ENCODE measurements at places on chromosomes 3 and 15.

- peak; percentile 49 for DNase-seq
Measured at GRCh38 chr3:57927916-57928315, 80.3 kb upstream of the FLNB start.

- peak; percentile 99 for DNase-seq
Measured at GRCh38 chr3:129596194-129597086, 10.0 kb downstream of the PLXND1 start.

DNA sequence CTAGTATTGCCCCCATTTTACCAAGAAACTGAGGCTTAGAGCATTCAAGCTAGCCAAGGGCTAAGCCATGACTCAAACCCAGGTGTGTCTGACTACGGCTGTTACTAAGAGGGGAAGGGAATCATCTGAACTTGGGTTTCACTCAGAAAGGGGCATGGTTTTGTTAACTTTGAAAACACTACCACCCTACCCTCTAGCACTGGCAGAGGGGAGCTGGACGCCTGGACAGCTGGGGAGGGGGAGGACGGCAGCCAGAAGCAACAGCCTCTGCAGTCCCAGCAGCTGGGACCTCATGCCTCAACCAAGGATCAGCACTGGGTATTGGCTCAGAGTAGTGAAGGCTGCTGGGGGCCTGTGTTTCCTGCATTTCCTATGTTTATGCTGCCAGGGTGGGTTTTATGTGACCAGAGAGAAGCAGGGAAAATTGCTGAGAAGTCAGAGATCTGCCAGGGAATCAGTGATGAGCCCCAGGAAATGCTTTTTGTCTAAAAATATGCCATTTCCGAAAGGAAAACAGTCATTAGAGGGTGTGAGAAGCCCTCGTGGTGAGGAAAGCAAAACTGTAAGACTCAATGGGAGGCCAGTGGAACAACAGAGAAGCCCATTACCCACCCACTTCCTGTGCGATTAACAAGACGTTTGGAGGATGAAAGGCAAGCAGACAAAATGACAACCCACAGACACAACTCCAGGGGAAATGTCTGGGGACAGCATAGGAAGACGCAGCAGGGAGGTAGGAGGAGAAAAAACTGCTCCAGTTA is 41.2 kb downstream of the LIPC start:
- DNase-seq = peak; percentile 56

DNA sequence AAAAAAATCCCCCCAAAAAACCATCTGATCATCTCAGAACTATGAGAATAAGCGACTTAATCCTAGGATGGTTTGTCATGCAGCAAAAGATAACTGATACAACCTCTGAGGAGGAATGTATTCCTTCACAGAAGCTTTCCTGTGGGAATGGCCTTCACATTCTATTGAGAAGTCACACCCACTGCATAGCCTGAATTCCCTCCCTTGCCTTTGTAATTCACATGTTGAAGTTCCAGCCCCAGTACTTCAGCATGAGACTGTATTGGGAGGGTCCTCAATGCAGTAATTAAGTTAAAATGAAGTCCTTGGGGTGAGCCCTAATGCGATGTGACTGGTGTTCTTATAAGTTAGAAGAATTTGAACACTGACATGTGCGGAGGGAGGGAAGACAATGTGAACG is 395.2 kb downstream of the TUSC7 start:
- peak; percentile 20 for DNase-seq

GRCh38 chr3:151467069-151467468 is 6.2 kb upstream of the IGSF10 start:
- no peak for DNase-seq

- DNase-seq = no peak
Measured at GRCh38 chr3:68220832-68221231, 566.4 kb upstream of the SUCLG2 start.

- no peak for DNase-seq
Measured at GRCh38 chr15:43220991-43221403, at the start of gene EPB42. TSS of gene EPB42 (minus strand) at chr15:43221018. CDS start at chr15:43220825, 193 bp downstream.

DNA sequence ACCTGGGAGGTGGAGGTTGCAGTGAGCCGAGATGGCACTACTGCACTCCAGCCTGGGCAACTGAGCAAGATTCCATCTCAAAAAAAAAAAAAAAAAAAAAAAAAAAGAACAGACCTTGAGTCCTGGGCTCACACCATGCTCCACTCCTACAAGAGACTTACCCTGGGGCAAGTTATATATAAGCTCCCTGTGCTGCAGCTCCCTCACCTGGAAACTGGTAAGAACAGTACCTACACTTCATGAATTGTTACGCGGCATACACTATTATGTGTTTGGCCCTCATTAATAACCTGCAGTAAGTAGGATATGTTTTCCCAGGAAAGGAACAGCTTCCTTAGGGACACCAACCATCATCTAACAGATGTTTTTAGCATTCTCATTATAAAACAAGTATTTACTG is 119.6 kb downstream of the FMN1 start:
- DNase-seq = no peak

GRCh38 chr15:75786575-75786947 is 56.7 kb upstream of the UBE2Q2 start:
- no peak for DNase-seq
